ENCODE measurements at places on chromosomes 2 and 18.
A peak's percentile ranks its signal among the peaks of the same experiment; 100 is the strongest.

GRCh38 chr18:74249181-74249968 is 42.4 kb downstream of the CYB5A start:
- DNase-seq: no peak

DNA sequence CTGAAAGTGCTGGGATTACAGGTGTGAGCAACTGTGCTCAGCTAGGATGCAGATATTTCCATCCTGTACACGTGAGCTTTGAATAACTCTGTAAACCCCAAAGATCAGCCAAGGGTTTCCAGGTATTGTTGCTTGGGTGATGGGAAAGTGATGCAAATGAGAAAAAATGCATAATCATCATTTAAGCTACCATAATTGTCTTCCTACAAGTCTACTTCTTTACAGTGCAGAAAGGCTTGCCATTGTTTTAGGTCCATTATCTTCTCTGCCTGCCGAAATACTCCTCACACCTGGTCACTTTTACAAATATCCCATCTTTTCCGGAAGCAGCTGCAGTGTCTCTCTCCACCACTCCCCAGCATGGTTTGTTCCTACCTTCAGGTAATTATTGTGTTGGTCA is 259.8 kb upstream of the CCDC68 start:
- no peak for DNase-seq

GRCh38 chr2:38850045-38850444 is 25.7 kb downstream of the DHX57 start:
- DNase-seq: no peak

DNA sequence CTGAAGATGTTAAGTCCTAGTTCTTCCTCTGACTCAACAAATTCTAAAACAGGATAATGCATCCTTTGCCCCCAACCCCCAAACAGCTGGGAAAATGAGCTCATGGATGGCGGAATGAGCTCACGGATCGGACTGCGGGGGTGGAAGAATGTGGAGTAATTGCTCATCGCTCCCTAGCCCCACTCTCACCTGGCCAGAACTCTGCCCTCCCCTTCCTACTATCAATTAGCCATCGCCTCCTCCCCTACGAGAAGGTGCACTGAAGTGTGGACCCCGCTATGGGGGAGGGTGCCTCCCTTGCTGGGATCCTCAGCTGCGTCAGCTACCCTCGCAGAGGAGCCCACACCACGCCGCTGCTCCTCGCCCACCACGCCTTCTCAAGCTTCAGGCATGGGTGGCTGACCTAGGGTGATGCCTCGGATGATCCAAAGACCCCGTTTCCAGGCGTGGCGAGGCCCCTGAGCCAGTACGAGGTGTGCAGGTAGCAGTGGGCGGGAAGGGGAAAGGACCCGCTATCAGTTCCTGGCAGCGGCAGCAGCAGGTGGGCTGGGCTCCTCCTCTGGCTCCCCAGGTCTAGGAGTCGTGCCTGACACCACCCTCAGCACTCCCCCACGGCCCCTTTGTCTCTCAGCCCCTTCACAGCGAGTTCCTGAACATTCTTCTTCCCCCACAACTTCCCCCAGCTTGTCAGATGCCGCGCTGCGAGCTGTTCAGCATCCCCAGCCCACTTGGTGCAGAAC is 82.1 kb upstream of the POMC start:
- peak; percentile 61 for DNase-seq

DNA sequence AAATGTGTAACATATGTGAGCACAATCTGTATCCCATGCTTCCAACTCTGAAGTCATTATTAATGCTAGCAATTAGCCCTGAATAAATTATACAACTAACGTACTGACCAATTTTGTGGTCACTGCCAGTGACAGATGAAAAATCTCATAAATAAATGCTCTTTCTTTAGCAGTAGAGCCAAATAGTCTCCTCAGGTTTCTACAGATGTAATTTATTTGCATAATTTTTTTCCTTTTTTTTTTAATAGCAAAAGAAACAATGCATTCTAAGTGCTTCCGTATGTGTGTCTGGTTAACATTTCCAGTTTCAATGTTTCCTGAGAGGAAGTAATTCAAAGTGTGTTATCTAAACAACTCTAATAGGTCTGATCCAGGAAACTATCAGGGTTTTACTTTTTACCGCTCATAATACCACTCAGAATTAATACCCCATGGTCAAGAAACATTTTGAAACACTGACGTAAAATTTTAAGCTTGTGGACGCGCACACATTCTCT is 108.4 kb downstream of the MEP1B start:
- no peak for DNase-seq

DNA sequence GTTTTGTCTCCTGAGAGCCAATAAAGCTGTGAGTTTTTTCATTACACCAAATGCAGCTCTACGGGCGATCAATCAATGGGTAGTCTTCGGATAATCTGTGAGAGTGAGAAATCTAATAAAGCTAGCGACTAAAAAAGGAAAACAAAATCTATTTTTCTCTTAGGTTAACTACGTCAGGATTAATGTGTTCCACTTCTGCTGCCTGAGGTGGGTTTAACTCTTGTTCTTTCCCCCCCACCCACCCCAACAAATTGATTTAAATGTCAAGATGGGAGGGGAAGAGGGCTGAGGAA is 63.0 kb upstream of the PSMD14 start:
- no peak for DNase-seq

DNA sequence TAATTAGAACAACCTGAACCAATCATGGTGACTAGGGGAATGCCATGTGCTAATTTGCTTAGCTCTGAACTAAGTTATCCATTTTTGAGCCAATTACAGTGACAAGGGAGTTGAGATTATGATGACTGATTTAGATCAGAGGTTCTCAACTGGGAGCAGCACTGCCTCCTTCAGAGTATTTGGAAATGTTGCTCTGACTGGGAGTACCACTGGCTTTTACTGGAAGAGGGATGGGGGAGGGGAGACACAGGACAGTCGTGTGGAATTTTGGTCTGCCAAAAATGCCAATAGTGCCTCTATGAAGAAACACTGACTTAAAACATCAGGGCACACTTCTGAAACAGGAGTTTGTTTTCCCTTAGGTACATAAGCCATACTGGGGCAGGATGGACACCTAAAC is 48.1 kb upstream of the VPS54 start:
- no peak for DNase-seq

- DNase-seq: no peak
These were observed 55.1 kb downstream of the AAK1 start for GRCh38 chr2:69588403-69588802.

DNA sequence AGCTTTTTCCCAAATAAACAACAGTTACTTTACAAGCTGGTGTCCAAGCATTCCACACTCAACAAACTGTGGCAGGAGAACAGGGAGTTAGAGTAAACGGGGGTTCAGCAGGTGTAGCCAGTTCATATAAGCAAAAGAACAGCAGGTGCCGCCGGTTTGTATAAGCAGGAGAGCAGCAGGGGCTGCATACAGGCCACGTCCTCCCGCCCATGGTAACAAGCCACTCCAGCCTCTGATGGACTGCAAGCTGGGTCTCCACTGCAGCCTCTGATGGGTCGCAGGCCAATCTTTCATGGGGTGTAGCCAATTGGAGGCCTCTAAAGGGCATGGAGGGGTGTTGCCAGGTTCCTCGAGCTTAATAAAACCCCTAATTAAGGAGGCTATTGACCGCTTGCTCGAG is 189.3 kb downstream of the ANKRD30B start:
- no peak for DNase-seq

DNA sequence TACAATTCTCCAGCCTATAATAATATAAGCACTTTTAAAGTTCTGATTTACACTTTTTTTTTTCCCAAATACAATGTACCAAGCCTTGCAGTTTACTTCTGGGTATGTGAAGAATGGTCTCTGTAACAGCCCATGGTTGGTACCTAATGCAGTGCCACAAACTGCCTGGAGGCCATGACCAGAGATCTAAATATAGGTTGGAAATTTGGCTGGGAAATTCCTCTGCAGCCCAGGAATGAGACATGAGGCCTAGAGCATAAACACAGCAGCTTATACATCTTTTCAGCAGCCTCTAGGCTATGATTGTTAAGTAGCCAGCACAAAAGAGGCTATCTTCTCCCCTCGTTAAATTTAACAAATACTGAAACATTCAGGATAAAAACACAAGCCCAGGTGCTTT is 432.0 kb upstream of the FAM98A start:
- no peak for DNase-seq

GRCh38 chr2:185802926-185803325 is 64.3 kb downstream of the FSIP2 start:
- no peak for DNase-seq

DNA sequence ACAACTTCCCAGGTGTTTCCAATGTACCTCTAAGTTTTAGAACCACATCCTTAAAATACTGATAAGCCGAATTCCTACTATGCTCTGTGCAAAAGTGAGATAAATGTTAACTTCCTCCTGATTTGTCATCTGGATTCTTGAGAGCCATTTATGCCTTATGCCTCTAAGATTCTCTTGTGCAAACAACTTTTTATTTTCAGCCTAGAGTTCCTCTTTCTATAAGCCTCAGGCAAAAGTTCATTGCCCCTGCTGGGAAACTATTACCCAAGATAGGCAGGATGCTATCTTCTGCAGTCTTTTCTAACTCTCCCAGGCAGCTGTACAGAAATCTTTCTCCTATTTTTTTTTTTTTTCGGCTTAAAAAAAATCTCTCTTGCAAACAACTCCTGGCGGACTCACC is 216.1 kb downstream of the KCNJ3 start:
- DNase-seq: no peak

GRCh38 chr18:79590191-79591031 is 89.2 kb upstream of the CTDP1 start:
- DNase-seq: no peak

GRCh38 chr2:170052151-170052550 is 125.8 kb upstream of the MYO3B start:
- no peak for DNase-seq

GRCh38 chr18:30903566-30903965 is 139.0 kb downstream of the DSC3 start:
- DNase-seq: no peak

GRCh38 chr2:8421658-8422449 is 260.0 kb upstream of the ID2 start:
- DNase-seq: no peak

DNA sequence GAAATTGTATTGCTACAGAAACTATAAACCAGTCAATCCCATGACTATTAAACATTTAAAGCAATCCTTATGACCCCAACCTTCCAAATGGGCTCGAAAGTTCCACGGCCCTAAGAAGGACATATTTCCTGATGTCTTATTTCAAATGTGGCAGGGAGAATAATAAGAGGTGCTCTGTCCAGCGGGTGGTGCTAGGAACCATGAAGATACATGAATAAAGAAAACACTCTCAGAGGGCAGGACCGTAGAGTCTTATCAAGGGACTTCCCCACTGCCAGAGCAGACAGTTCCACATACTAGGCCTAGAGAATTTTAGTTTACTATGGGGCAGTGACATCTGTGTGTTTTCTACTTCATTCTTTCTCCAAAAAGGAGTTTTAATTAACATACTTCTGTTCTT is 187.1 kb upstream of the PIK3C3 start:
- no peak for DNase-seq

GRCh38 chr2:197171582-197171981 is 139.0 kb downstream of the ANKRD44 start:
- no peak for DNase-seq

DNA sequence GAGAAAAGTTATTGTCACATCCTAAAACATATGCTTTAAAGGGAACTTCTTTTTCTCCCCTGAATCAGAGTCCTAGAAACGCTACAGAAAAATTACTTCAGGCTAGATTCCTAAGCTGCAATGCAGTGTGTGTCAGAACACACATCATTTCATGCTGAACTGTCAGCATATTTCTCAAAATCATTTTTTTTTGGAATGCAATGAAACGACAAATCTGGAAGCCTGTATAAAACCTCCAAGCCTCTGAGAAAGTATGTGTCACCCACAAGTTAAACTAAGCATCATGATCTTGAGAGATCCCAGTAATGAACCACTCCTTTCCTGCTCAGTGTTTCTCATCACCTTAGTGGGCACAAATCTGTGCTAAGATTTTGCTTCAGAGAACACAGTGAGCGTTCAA is 276.2 kb downstream of the ZNF521 start:
- DNase-seq: no peak

GRCh38 chr2:220575963-220576362 is 948.5 kb downstream of the SLC4A3 start:
- DNase-seq: no peak

DNA sequence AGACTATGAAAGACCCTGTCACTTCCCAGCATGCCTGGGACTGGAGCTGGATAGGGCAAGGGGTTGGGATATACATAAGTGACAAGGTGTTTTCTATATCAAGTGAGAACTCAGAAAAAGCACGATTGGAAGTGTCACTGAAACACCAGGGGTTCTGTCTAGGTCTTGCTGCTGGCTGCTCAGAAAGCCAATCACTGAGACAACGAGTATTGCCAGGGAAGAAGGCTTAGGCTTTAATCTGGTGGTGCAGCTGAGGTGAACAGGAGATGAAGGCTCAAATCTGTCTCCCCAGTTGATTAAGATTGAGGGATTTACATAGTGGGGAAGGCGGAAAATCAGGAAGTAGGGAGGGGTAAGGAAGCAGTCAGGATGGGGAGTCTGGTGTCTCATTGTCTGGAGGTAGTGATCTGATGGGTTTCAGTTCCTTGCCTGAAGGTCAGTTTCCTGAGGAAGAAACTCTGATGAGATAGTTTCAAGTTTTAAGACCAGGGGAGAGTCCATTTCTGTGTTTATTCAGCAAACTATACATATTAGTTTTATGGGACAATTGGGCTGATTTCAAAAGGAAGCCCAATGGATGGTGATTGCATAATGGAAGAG is 3.5 kb upstream of the C2orf74 start:
- no peak for DNase-seq

- DNase-seq: no peak
These were observed 58.8 kb downstream of the PRKRA start for GRCh38 chr2:178392215-178392614.

DNA sequence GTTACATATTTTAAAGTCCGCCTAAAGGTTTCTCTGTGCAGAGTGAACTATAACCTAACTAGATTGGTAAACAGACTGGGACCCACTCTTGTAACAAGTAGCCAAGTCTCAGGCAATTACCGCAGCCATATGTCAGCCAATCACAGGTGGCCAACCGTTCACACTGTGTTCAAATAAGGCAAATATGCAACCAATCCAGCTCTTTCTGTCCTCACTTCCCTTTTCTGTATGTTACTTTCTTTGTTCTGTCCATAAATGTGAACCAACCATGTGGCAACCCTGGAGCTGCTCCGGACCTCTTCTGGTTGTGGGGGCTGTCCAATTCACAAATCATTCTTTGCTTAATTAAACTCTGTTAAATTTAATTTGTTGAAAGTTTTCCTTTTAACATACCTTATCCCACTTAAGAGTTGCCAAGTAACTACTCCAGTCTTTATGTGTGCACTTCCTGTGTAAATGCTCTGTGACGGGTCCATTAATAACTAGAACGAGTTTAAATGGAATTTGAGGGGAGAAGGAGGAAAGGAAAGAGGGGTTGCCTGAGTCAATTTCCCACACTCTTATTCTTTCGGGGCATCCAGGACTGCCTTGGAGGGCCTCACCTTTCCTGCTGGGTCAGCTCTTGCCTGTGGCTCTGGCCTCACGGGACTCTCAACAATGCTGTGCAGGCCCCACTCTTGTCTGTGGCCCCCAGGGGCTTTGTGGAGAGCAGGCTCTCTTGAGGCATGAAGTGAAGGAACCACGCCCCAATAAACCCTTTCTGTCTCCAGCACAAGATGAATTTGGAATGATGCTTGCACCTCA is 6.6 kb upstream of the RPL37A start:
- DNase-seq: no peak
